ENCODE measurements at places on chromosomes 6 and 20.

DNA sequence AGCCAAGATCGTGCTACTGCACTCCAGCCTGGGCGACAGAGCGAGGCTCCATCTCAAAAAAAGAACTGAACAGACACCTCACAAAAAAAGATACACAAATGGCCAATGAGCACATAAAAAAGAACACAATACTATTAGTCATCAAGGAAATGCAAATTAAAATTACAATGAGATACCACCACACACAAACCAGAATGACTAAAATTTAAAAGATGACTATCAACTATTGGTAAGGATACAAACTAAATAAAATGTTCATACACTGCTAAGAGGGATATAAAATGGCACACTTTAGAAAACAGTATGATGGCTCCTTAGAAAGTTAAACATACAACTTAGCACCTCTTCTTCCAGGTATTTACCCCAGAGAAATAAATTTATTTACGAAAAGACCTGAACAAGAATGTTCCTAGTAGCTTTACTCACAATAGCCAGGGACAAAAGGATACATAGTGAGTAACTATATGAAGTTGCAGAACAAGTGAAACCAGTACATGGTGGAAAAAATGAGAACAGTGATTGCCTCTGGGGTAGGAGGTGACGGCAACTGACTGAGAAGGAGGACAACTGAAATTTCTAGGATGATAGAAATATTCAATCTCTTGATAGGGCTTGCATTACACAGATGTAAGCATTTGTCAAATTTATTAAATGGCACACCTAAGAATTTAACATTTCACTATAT is 53.2 kb downstream of the FAM8A1 start:
- no peak for DNase-seq

DNA sequence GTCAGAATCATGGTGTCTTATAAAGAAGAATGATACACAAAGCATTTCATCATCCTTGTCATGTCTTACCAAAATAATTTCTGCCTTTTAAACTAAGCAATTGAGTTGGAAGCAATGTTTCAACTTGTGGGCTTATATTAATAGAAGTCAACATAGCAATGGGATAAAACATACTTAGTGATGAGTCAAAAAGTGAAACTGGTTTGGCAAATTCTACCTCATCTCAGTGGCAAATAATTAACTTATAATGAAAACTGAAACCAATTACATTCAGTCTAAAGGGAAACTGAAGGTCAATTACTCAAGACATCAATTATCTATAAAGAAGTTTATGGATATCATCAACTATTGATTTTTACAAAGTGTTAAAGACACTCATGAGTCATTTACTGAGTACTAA is 463.8 kb downstream of the BMP2 start:
- no peak for DNase-seq

DNA sequence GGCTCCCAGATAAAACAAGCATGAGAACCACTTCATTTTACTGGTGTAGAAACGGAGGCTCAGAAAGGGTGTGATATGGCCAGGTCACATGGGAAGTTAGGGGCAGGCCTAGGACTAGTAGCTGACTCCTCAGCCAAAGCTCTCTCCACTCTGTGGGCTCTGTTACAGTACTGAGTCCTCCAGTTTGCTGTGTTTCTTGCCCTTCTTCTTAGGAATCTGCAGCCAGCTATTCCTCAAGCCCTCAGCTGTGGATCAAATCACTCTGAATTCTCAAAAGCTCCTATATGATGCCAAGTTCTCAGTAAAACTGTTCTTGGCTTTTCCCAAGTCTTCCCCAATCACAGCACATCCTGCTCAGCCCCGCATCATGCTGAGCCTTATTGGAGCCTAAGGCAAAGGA is 42.5 kb upstream of the ADGRF1 start:
- no peak for DNase-seq

DNA sequence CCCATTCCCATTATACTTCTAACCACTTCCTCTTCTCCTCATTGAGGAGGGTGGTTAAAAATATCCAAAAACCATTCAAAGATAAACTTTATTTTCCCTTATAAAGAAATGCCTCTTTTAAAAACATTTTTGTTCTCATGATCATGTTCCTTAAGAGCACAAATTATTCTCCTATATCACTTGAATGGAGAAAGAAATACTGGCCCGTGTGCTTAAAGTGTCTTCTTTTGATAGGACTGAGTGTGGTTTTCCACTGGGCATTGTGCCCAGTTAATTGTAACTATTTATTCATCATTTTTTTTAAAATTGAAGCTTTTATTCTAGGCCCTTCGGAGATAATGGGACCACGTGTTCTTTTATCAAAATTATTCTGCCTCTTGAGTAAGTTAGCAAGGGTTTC is 871.5 kb downstream of the QKI start:
- no peak for DNase-seq

DNA sequence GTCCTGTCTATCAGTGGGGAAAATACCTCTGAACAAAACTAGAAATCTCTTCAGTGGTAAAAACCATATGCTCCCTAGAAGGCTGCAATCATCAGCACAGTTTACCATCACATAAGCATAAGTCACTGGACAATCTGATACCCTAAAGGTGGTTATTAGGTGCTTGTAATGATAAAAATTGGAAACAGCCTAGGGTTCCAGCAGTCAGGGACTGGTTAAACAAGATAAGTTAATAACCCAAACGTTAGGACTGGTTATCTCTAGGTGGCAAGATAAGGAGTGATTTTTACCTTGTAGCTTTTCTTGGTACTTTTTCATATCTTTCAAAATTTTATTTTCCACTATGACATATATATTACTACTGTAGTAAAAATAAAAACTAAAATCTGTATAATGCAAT is 11.0 kb downstream of the ECI2 start:
- DNase-seq: no peak

DNA sequence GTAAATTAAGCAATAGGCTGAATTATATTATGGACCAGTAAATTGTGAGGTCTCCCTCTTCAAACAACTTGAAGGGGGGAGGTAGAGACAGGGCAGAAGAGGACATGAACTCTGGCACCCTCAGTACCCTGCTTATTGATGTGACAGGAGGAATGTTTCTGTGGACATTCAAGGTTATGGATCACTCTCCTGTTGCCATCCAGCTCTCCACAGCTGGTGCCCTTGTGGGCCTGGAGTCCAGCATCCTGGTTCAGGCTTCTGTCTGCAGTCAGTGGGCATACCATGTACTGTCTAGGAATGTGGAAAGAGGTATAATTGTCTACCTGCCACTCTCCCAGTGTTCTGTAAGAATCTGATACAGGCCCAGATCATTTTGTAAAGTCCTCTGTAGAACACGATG is 55.6 kb downstream of the FAM120B start:
- DNase-seq: no peak

Measured in GM19239 (cell line).